ENCODE measurements at places on chromosomes 6 and 20.
A peak's percentile ranks its signal among the peaks of the same experiment; 100 is the strongest.

- DNase-seq, result no peak
Observed at GRCh38 chr20:58112017-58112781, 116.3 kb downstream of the ANKRD60 start.

DNA sequence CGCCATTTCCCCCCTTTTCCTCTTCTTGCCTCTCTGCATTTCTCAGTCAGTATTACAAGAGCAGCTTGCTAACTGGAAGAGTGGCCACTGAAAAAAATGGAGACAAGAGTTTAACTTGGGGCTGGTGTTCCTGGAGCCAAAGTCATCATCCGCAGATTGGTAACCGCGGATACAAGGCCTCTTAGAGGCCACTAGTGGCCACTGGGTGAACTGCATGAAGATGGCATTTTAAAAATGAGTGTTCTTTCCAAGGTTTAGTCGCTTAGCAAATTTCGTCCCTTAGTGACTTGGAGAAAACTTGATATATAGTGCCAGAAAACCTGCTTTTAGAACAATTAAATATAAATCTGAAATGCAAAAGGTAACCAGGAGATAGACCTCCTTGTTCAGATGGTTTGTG, 4.8 kb downstream of the F13A1 start:
- DNase-seq, result peak; percentile 19

- DNase-seq, result no peak
Observed at GRCh38 chr20:51227744-51228143, 204.8 kb upstream of the KCNG1 start.

- no peak for DNase-seq
Observed at GRCh38 chr6:100173211-100173610, 179.2 kb upstream of the MCHR2 start.

DNA sequence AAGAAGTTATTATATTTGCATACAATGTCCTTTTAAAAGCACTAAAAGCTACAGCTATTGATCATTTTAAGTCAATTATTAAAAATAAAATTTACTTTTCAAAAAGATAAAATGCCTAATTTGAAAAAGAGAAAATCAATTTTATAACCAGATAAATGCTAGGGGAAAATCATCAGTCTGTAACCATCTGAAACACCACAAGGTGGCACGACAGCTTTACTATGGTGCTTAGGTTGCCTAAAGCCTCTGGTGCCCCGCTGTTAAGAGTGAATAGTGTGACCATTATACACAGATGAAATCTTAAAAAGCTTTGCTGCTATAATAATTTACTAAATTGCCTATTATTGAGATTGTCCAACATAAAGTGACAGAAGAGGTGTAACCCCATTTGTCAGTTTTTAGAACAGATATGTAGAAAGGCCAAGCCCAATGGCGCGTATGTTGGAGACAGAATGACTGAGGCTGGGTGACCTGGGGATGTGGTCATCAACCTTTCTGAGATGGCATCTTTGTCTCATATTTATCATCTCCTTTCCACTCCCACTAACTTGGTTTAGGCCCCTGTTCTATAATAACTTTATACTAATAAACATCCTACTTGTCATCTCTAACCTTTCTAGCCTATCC, 100.8 kb downstream of the MOXD1 start:
- DNase-seq, result no peak

GRCh38 chr20:62971950-62972844, 19.7 kb downstream of the SLC17A9 start:
- peak; percentile 86 for DNase-seq

- no peak for DNase-seq
Observed at GRCh38 chr6:54770328-54770727, 76.2 kb upstream of the FAM83B start.

- no peak for DNase-seq
Observed at GRCh38 chr6:5412017-5412416, 150.7 kb downstream of the FARS2 start.

GRCh38 chr6:111813237-111813636, 60.0 kb downstream of the FYN start:
- no peak for DNase-seq

GRCh38 chr20:23246717-23247664, 103.6 kb upstream of the NXT1 start:
- DNase-seq, result no peak

- no peak for DNase-seq
Observed at GRCh38 chr6:77403424-77403823, 59.9 kb downstream of the HTR1B start.

DNA sequence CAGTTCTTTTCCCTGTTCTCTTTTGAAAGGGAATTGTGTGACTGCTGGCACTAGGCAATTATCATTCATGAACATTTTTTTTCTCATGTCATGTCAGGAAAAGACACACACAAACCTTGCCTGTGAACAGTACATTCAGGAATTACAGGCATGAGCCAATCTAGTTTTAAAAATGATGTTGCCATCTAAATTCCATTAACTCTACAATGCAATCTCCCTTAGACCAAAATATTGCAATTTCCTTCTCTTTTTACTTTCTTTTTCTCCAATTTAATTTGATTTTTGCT, 127.5 kb upstream of the STMND1 start:
- DNase-seq, result no peak

- no peak for DNase-seq
Observed at GRCh38 chr20:17281478-17281877, 54.6 kb downstream of the PCSK2 start.

- DNase-seq, result no peak
Observed at GRCh38 chr6:48111143-48111506, at the start of gene PTCHD4. Gene PTCHD4, minus strand, starts transcription at chr6:48111197. Its CDS starts 42,240 bp downstream, at chr6:48068957.

- no peak for DNase-seq
Observed at GRCh38 chr20:61042506-61043385, 209.3 kb upstream of the CDH4 start.

DNA sequence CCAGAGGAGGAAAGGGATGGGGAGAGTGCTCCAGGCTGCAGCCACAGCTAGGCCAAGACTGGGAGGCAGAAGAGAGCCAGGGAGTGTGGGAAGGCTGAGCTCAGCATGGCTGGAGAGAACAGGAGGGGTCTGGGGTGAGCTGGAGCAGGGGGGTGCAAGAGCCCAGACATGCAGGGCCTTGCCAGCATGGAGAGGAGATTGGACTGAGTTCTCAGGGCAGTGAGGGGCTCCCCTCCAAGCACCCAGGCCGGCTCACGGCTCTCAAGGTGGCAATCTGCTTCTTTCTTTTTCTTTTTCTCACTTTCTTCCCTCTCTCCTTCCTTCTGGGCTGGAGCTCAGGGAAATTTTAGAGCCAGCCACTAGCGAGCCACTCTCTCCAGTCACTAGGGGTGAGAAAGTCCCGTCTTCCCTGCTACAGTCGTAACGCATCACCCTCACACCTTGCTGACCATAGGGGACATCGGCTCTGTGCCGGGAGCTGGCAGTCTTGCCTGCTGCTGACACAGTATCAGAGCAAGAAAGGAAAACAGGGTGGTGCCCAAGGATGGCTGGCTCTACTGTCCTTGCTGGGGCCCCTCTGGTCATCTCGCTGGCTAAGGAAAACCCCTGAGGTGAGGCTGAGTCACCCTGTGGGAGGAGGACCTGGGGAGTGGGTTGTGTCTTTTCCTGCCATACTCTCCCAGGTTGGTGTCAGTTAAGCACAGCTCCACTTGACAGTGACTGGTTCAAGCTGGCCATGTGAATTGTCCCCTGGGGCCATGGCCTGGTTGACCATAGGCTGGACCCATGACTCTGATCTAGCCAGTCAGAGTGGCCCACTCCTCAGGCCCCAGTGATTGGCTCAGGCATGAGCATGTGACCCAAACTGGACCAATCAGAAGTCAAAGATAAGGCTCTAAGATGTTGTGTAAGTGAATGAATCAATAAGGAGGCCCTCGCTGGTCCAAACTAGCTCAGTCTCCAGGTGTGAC, 135.1 kb upstream of the PMEPA1 start:
- no peak for DNase-seq

GRCh38 chr6:29451471-29452193, 5.2 kb downstream of the OR11A1 start:
- no peak for DNase-seq

GRCh38 chr20:42051921-42052320, 433.7 kb upstream of the CHD6 start:
- DNase-seq, result no peak

DNA sequence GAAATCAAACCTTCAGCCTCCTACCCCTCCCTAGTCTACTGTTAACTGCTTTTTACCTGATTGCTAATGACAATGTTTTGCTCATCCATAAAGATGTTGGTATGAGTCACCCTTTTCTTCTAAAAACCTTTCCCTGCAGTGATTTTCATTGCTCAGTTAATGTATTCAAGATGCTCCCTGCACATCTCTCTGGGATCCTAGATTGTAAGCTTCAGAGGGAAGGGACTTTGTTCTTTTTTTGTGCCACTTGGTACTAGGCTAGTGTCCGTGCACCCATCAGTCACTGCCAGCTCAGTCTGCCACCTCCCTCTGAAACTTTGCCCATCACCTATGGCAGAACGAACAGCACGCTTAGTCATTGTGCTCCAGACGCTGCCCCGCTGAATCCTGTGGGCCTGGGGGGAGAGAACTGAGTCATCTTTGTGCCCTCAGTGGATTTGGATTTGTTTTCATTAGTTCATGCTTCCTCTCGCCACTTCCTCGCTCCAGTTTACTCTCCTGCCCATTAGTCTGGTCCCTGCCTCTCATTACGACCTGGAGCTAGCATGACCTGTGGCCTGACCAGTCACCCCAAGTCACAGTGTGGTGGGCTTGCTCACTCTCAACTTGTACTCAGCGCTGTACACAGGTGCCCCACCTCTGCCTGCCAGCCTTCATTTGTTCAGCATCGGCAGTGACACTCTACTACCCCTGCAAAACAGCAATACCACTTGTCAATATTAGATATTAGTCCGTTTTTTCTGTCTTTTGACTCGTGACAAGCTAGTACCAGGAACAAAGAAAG, 78.0 kb upstream of the TMEM181 start:
- no peak for DNase-seq

DNA sequence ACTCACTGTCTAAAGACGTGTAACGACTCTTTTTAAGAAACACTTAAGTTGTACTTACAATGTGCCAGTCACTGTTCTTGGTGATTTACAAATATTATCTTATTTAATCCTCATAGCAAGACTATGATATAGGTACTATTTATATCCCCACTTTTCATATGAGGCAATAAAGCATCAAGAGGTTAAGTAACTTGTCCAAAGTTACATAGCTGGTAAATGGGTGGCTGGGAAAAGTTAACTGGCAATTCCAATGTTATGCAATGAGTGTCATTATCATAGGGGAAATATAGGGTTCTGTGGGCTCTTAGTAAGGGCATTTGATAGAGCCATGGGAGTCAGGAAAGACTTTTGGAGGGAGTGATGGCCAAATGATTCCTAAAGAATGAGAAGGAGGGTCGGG, 21.4 kb upstream of the RIPOR2 start:
- no peak for DNase-seq

DNA sequence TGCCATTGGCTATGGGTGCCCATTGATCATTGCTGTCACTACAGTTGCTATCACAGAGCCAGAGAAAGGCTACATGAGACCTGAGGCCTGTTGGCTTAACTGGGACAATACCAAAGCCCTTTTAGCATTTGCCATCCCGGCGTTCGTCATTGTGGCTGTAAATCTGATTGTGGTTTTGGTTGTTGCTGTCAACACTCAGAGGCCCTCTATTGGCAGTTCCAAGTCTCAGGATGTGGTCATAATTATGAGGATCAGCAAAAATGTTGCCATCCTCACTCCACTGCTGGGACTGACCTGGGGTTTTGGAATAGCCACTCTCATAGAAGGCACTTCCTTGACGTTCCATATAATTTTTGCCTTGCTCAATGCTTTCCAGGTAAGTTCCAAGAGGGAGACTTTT, 16.4 kb downstream of the ADGRF4 start:
- no peak for DNase-seq

- DNase-seq, result no peak
Observed at GRCh38 chr20:17538517-17539170, 7.5 kb upstream of the BFSP1 start.

DNA sequence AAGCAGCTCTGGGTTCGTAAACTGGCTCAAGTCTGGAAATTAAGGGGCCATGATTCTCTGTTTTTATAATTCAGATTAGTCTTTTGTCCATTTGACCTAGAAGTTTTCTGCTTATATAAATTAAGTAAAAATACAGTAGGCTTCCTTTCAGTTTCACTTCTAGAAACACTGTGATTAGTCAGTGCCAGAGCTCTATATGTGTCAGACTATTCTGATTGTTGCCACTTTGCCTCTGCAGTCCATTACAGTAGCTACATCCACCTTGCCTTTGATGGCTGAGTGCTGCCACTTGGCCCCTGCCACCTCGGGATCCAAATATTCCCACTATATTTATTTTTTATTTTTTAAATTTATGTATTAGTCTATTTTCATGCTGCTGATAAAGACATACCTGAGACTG, 7.9 kb downstream of the ZC2HC1B start:
- no peak for DNase-seq

- DNase-seq, result no peak
Observed at GRCh38 chr6:163195721-163196691, 218.5 kb upstream of the QKI start.

DNA sequence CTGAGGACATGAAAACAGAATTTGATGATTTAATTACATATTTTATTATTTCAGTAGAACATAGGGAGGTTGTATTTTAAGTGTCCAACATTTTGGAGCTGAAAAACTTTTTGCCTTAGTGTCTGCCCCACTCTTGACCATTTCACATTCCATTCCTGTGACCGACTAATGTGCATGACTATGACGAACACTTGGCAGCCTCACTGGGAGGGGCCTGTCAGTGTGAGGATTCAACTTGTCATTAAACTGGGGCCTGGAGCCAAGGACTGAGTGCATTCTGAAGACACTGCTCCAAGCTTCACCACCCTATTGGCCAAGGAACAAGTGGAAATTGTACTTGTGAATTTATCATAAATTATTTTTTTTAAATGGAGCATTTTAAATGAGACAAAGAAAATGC, 661.3 kb downstream of the BCKDHB start:
- DNase-seq, result no peak

- no peak for DNase-seq
Observed at GRCh38 chr20:48828734-48829460, 1.1 kb upstream of the PREX1 start.

- no peak for DNase-seq
Observed at GRCh38 chr6:45426251-45426650, 48.5 kb upstream of the SUPT3H start.

- DNase-seq, result no peak
Observed at GRCh38 chr20:14488756-14489479, 151.5 kb upstream of the FLRT3 start.

- DNase-seq, result no peak
Observed at GRCh38 chr6:116074732-116075390, 14.2 kb upstream of the FRK start.

GRCh38 chr6:46310196-46310595, 139.4 kb upstream of the ENPP5 start:
- no peak for DNase-seq

DNA sequence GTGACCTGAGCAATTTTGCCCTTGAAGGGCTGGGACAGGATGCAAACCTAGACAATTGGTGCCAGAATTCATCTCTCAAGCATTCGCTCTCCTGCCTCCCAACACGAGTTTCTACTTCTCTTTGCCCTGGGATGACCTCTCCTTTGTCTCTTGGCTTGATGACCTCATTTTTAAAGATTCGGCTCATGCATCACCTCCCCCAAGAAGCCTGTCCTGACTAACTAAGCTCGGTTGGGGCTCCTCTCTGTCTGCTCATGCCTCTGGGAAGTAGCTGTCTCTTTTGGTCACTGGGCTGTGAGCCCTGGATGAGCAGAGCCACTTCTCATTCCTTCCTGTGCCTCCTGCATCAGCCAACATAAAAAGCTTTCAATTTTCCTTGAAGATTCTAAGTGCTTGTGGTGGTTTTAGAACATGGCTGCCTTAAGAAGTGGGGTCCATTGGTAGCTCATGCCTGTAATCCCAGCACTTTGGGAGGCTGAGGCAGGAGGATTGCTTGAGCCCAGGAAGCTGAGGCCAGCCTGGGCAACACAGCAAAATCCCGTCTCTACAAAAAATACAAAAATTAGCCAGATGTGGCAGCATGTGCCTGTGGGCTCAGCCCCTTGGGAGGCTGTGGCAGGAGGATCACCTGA, 11.1 kb upstream of the TCF15 start:
- DNase-seq, result no peak

Measured in stimulated activated CD4-positive, alpha-beta T cell treated with anti-CD3 and anti-CD28 coated beads, Interleukin-4, amount 100 ng/mL, for 1 hour (primary cell).